ENCODE measurements at places on chromosomes 7 and 10. TPM values are rescaled to one million over a fixed set of nuclear protein-coding genes. Genes with fewer than 3 reads are reported as not detected.

GRCh38 chr7:148954766-148955165 lies 70.7 kb upstream of the EZH2 start:
- no peaks in the 10 kb centered on the region for H3K36me3 ChIP-seq
- DNase-seq = no peak
- H3K27me3 ChIP-seq = no peaks in the 10 kb centered on the region
- H3K27ac ChIP-seq = no peak overlapping the region
- H3K4me1 ChIP-seq = no peaks in the 10 kb centered on the region

The MGMT gene
- 22.3 TPM for total RNA-seq

The WNT8B gene
- total RNA-seq = not detected

GRCh38 chr7:48384180-48384752 lies 213.0 kb downstream of the ABCA13 start:
- no peak overlapping the region for H3K4me3 ChIP-seq
- no peak overlapping the region for H3K27ac ChIP-seq
- no peaks in the 10 kb centered on the region for H3K36me3 ChIP-seq

GRCh38 chr7:18165166-18165565 lies 137.5 kb upstream of the PRPS1L1 start:
- no peak overlapping the region for H3K4me3 ChIP-seq
- H3K36me3 ChIP-seq = no peaks in the 10 kb centered on the region
- H3K27me3 ChIP-seq = no peaks in the 10 kb centered on the region

GRCh38 chr7:105975770-105976417 lies 12.8 kb downstream of the CDHR3 start:
- H3K27ac ChIP-seq = no peak overlapping the region
- no peaks in the 10 kb centered on the region for H3K27me3 ChIP-seq
- no peak overlapping the region for H3K4me3 ChIP-seq
- no peaks in the 10 kb centered on the region for H3K36me3 ChIP-seq
- no peak for DNase-seq

GRCh38 chr7:34958021-34958420 lies 79.3 kb downstream of the DPY19L1 start:
- H3K4me1 ChIP-seq = no peaks in the 10 kb centered on the region
- no peak overlapping the region for H3K27ac ChIP-seq
- H3K27me3 ChIP-seq = no peaks in the 10 kb centered on the region
- H3K4me3 ChIP-seq = no peak overlapping the region
- no peak for DNase-seq

DNA sequence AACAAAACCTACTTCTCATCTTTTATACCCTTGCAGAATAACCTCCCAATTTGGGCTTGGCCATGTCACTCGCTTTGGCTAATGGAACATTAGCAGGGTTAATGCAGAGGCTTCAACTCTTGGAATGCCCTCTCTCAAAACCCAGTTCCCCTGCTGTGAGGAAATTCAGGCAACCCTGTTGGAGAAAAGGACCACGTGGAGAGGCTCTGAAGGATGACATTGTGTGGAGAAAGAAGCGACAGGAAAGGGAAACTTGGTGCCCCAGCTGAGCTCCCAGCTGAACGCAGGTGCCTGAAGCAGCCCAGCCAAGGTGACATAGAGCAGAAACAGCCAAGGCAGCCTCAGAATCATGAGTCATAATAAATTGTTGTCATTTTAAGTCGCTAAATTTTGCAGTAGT lies 214.2 kb upstream of the GHITM start:
- H3K27ac ChIP-seq = no peak overlapping the region
- no peaks in the 10 kb centered on the region for H3K27me3 ChIP-seq
- H3K4me3 ChIP-seq = no peak overlapping the region

GRCh38 chr10:114678820-114679219 lies 20.7 kb upstream of the ABLIM1 start:
- H3K27me3 ChIP-seq = no peaks in the 10 kb centered on the region
- no peak overlapping the region for H3K4me3 ChIP-seq
- H3K36me3 ChIP-seq = no peaks in the 10 kb centered on the region
- peaks cover 2% of the 10 kb centered on the region for H3K4me1 ChIP-seq
- DNase-seq = no peak

- DNase-seq = no peak
- no peak overlapping the region for H3K27ac ChIP-seq
- H3K36me3 ChIP-seq = no peaks in the 10 kb centered on the region
- H3K27me3 ChIP-seq = no peaks in the 10 kb centered on the region
- no peaks in the 10 kb centered on the region for H3K4me1 ChIP-seq
These were observed 70.6 kb upstream of the ZMIZ2 start for GRCh38 chr7:44678101-44678470.

GRCh38 chr7:17822547-17823173 lies 117.6 kb downstream of the SNX13 start:
- no peak for DNase-seq
- no peaks in the 10 kb centered on the region for H3K27me3 ChIP-seq
- H3K4me1 ChIP-seq = no peaks in the 10 kb centered on the region
- no peak overlapping the region for H3K27ac ChIP-seq

DNA sequence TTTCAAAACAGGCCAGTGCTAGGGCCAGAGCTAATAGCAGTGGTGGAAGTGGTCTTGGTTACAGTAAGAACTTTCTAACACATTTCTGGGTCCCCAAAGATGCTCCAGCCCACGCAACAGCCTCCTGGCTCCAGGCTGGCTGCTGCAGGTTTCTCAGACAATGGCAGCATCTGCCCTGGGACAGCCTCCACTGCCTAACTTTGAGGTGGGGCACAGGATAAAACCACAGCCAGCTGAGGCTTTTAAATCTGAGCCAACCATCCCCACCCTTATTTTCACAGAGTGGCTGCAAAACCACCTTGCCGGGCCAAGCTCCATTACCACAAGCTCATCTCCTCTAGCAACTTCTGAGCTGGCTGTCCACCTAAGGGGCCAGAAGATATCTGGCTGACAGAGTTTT lies 84.8 kb downstream of the FAM53B start:
- peaks cover 17% of the 10 kb centered on the region for H3K4me1 ChIP-seq
- no peak overlapping the region for H3K4me3 ChIP-seq
- H3K36me3 ChIP-seq = no peaks in the 10 kb centered on the region
- no peak for DNase-seq

DNA sequence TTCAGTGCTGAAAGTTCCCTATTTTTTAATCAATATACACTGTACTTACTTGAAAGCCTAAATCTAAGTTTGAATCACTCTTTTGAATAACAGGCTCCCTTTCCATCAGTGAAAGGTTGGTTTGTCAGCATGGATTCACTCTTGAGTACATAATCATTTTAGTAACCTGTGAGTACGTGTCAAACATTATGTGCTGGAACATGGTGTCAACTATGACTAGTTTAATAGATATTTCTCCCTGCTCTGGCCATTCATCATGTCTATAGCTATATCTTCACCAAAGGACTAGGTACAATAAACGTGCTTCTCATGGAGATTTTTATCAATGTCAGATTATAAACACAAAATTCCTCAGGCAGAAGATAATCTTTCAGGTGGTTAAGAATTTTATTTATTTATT lies 61.7 kb upstream of the MDFIC start:
- no peak overlapping the region for H3K27ac ChIP-seq
- no peak for DNase-seq
- no peak overlapping the region for H3K4me3 ChIP-seq

The CCDC7 gene
- total RNA-seq = 63.6 TPM

The TMEM229A gene
- 0.47 TPM for total RNA-seq
